ENCODE measurements at places on chromosomes 3 and 15.

DNA sequence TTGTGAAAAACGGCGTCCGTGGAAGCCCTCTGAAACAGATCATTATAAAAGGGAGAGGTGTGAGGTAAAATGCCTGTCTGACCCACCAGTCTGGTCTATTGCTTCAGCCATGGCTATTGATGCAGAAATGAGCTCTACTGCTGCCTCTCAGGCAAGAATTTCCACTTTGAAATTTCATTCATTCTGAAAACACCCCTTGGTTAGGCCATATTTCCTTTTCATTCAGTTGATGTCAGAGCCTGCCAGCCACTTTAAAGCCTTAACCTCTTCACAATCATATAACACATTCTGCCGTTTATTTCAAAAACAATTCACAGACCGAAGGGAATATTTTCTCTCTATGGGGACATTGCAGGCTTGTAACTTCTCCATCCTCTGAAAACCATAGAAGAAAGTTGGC lies 71.9 kb downstream of the FOXB1 start:
- no peak for DNase-seq

DNA sequence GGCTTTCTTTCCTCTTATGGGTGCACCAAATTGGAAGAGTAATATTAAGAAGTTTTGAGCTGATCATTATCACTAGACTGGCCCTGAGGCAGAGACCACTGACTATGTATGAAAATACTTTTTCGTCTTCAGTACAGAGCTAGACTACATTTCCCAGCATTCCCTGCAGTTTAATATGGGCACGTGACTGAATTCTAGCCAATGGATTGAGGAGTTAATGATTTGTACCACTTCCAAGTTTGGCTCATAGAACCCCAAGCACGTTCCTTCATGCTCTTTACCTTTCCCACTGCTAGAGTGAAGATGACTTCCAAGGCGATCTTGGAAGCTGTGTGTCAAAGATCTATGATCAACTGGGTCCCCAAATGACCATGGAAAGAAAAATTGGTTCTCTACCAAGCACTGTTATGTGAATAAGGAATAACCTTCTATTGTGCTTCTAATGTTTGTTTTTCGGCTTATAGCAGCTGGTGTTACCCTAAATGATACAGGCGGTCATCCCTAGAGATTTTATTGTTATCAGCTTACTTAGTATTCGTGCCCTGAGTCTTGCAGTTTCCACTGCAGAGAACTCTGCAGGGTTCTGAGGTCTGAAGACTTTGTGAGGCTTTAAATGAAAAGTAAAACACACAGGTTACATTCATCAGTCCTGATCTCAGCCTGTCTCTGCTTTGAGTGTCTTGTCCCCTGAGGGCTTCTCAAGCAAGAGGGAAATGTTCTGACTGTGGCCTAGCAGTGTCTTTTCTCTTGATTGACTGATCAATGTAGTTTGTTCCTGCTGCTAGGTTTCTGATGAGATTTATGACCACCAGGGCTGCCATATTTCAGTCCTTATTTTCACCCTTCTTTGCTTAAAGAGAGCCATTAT lies 486.8 kb downstream of the PDCD6IP start:
- no peak for DNase-seq

DNA sequence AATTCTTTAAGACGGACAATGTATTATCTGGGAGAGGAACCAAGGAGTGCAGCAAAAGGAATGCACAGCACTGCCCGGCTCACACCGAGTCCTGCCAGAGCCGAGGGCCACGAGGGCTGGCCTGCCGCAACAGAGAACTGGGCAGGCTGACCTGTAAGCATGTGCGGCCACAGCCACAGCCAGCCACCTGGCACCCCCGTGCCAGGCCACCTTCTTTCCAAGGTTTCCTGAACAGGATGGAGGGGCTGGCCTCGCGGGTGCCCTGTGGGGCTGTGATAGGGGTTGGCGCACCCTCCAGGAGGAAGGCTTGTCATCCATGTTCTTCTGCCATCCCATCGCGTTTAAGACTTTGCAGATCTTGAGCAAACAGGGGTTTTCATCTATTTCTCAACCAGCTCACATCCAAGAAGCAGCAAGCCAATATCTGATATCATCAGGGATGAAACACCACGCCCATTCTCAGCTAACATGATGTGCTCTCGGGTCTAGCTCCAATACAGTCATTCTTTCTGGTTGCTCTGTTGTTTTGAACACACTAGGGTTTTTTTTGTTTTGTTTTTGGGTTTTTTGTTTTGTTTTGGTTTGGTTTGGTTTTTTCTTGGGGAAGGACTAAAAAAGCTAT lies 10.2 kb downstream of the CA12 start:
- no peak for DNase-seq

GRCh38 chr3:153901152-153901551 lies 220.0 kb upstream of the ARHGEF26 start:
- no peak for DNase-seq

DNA sequence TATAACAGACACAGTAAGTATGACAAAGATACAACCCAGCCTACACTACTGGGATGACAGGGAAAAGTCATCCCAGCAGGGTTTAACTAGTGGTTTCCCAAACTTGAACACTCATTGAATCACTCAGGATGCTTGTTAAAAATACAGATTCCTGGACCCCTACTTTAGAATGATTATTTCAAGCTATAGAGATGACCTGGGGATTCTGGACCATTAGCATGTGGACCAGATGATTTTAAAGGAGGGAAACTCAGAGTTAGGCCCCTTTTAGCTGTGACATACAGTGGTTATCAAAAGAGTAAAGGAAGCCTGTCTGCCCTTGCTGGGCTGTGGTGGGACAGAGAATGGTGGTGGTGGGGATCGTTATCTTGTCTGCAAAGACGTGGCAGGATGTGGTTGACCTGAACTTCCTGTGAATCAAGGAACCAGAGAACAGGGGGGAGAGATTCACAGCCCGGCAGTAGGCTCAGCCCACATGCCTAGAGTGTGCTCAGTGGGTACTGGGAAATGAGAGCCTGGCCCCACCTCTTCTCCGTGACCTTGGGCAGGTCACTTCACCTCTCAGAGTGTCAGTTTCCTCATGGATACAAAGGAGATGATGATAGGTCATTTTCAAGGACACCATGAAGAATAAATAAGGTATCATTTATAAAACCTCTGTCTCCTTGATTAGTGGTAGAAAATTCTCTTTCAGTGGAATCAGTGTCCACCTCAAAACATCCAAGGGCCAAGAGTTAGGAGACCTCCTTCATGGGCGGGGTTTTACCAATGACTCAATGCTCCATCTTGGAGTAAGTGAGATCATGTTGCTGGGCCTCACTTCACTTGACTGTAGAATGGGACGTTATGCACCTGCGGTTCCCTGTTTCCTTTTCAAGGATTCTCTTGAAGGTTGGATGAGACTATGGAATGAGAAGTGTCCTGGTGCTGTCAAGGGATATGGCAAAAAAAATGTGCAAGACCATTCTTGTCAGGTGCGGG lies 306.5 kb downstream of the RPLP1 start:
- DNase-seq = no peak

DNA sequence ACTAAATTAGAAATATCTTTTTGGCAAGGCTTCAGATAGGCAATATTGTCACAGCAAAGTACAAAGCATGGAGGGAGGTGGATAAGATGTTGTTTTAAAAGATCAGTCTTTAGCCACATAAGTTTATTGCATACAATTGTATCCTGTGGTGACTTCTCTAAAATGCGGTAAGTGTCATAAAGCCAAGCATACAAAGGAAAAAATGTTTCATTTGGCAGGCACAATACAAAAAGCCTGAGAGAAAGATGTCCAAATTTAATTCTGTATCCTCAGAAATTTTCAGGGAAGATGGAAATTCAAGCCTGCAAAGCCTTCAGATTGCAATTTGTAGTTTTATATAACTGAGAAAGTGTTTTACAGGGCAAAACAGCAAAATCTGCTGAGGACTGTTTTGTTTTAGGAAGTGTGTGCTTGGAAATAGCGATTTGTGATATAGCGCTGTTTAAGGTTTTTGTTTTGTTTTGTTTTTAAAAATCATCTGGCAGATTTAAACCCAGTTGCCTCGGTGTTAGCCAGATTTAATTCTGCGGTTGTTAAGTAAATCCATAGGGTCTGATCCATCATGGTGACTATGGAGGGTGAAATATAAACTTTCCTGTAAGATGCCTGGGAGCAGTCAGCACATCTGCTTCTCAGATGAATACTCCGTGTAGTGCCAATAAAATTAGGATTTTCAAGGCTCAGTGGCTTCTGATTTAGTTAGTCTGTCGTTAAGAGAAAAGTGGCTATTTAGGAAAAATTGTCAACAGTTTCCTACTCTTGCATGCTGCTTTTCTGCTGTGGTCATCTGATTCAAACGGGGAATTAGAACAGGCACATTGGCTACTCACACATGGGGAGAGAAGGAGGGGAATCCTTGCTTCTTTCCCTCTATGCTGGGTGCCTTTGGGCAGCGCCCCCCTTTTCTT lies 8.0 kb downstream of the KAT2B start:
- no peak for DNase-seq

GRCh38 chr15:64548235-64548634 lies 87.9 kb downstream of the ZNF609 start:
- no peak for DNase-seq

DNA sequence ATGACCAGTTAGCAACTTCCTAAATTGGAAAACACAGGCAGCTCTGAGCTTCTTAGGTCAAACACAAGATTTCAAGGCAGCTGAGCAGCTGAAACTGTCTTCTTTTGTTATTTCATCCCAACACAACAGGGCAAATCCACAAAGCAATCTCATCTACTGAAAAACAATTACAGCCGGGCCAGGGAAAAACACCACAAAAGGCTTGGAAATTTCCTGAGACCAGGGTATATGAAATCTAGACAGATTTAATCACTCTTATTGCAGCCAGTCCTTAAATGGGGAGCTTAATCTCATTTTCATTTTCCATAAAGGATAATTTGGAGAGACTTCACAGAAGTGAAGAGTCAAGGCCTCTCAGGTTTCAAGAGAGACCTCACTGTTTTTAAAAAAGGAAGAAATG lies 181.8 kb downstream of the SSR3 start:
- DNase-seq = no peak

GRCh38 chr15:95025924-95026728 lies 794.8 kb downstream of the MCTP2 start:
- DNase-seq = no peak

DNA sequence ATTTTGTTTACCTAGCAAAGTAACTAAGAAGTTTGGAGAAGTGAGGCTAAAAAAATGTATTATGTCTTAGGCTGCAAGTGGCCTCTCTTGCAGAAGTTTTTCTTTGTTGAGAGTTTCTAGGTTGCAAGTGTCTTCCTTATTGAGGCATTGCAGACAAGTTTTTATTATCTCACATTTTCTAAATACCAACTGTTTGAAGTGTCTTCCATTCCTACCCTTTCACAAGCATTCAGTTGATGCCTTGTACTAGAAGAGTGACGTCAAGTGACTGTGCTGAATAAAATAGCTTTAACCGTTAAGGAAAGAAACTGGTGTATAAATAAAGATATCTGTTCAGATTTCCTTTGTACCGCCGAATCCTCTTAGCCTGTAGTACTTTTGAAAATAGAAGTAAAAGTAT lies 123.3 kb downstream of the ALCAM start:
- no peak for DNase-seq

DNA sequence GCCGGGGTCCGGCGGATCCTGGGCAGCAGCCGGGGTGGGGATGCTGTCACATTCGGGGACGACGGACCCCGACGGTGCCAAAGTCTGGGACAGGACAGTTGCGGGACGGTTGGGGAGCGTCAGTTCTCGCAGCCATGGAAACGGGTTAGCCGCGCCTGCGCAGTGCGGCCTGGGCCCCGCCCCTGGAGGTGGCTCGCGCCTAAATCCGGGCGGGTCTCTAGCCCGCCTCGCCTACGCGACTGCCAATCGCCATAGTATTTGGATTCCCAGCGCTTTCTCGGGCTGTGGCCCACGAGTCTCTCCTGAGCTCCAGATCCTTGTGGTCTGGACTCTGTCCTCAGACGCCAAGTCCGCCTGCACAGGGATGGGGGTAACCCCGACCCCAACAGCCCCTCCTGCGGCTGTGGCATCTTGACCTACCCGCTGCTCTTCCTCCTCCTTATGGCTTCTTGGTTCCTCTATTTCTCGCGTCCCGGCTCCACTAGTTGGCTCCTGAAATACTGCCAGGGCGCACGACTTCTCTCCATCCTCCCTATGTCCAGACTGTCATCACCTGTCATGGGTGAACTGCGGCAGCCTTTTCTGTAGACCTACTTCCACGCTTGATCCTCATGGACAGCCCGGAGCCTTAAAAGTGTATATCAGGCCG lies at the start of gene ZMYND10:
Gene ZMYND10, minus strand, starts transcription at position 147 of the 649 bp plus-strand sequence. CDS start 153 bp downstream, outside the sequence.
- DNase-seq = no peak

- no peak for DNase-seq
These were observed 106.3 kb upstream of the RNU6-1 start for GRCh38 chr15:67945951-67946700.

DNA sequence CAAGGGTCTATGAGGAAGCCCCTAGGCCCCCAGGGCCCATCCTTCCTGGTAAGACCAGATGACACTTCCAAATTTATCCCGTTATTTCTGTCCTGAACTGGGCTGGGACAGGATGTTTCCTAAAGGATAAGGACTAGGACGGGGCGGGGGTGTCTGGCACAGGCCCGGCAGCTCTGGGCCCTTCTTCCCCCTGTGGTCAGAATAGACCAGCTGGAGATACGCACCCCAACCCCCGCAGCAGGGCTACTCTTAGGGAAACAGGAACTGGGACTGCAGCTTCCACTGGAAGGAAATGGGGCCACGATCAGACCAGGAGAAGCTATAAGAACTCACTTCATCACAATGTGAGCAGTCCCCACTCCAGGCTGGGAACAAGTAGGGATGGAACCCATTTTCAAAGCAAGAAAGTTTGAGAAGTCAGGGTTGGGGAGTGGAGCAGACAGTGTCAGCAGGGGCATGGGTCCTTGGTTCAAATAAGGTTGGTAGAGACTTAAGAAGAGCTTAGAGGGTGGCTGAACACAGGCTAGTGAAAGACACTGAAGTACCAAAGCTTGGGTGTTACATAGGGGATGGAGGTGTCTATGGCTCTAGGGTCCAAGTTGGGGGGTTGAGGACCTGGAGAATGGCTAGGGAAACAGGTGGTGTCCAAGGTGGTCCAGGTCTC lies 1.1 kb downstream of the NCKIPSD start:
- no peak for DNase-seq

GRCh38 chr15:58873267-58873666 lies 60.2 kb downstream of the SLTM start:
- DNase-seq = no peak
